ENCODE measurements at places on chromosomes 1 and 21.

DNA sequence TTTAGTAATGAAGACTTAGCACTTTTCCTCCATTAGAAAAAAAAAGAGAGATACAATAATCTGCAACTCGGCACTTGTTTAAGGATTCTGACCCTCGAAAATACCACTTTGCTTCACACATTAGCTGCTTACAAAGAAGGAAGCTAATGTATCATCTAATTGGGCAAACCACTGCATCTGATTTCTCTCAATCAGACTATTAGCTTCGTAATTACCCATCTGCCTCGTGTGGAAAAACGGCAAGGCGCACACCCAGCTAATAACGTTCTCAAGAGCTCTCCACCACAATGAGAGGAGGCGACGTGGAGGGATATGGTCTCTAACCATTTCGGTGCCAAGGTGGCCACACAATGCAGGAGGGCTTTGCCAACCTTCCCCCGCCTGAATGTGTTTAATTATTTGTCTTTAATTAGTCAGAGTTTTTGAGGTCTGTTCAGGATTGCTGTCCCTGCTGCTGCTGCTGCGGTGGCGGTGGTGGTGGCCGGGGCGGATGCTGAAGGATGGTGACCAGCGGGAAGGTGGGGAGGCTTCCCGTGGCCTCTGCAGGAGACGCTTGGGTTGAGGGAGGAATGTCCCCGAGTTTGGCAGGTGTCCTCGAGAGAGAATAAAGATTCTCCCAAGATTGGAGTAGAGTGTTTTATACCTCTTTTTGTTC, 374.5 kb downstream of the RPS6KC1 start:
- no peak for DNase-seq

DNA sequence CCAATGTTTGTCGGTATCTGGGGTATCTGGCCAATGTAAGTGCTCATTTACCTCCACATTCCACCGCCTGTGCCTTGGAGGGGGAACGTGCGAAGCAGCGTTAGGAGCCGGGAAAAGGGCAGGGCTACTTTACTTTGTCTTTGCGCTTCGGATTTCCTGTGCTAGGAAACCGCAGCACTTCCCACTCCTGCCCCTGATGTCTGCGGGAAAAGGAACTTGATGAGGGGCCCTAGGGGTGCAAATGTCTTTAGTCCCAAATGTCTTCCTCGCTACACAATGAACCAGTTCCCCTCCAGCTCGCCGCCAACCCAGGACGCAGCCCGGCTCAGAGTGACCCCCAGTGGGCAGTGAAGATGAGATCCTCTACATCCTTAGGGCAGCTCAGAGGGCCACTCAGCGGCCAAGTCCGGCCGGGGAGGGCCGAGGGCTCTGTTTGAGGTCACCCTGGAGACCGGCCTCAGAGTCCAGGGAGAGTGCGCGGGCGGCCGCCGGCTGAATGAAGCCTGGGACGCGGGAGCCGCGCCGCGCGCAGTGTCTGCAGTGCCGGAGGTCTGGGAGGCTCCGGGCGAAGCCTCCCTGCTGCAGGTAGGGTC, at the start of gene DYNLT5:
TSS of gene DYNLT5 (plus strand) at position 460 of the 593 bp plus-strand sequence. CDS start 2,200 bp downstream, outside the sequence.
- no peak for DNase-seq

DNA sequence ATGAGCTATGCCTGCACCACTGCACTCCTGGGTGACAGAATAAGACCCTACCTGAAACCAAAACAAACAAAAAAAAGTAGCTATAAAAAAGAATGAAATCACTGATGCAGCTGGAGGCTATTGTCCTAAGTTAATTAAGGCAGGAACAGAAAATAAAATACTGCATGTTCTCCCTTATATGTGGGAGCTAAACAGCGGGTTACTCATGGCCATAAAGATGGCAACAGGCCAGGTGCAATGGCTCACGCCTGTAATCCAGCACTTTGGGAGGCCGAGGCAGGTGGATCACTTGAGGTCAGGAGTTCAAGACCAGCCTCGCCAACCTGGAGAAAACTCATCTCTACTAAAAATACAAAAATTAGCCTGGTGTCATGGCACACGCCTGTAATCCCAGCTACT, 152.7 kb downstream of the PIK3R3 start:
- DNase-seq, result no peak

DNA sequence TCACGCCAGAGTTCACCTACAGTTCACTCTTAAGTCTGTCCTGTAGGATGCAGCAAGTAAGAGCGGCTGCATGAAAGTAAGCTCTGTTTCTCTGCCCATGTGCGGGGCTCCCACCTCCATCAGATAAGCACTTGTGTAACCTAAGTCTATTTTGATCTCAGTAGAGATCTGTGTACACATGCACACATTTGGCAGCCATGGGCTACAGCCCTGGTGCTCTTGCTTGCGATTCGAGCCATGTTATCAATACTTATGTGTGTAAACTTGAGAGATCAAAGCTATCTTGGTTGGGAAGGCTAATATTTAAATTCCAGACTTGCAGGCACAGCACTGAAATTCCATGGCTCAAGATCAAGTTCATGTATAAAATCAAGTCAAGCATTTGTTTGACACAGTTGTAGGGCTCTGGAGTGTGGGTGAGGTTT, 244.7 kb upstream of the FGGY start:
- no peak for DNase-seq

- DNase-seq, result no peak
Observed at GRCh38 chr1:61568460-61569302, 156.3 kb downstream of the TM2D1 start.

- DNase-seq, result no peak
Observed at GRCh38 chr1:247291833-247292561, 36.1 kb downstream of the VN1R5 start.

DNA sequence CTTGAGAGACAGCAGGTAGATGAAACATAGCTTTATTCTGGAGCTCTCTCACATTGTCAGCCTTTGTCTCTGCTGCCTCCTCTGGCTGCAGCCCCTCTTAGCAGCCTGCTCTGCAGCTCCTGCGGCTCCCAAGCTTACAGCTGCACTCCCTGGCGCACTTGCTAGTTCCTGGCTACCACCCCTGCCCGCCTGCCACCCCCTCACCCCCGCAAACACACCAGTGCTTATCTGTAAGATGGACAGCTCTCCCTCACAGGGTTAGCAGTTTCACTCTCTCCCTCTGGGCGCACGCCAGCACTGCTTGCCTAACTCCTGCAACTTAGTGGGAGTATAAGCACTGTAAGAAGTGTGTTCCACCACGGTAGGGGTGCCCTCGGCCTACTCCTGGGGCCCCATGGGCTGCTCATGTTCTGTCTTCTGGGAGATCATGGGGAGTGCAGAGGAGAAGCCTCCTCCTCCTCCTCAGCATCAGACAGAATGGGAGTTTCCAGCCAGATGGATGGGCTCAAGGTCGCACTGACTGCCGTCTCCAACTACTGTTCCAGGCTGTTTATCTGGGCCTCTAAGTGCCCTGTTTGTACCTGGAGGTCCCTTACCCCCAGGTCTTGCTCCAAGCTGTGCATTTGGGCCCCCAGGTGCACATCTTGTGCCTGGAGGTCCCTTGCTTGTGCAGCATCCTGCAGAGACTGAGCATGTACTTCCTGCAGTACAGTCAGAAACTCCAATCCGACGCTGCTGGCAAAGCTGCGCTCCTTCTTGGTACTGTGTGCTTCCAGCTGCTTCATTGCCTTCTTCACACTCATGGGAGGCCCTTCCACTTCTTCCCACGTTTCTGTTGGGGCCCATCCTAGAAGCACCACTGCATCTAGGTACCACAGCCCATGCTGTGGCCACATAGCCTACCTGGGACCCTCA, 1388.1 kb downstream of the AMY1C start:
- no peak for DNase-seq

- DNase-seq, result no peak
Observed at GRCh38 chr1:62912028-62912638, 128.2 kb downstream of the ATG4C start.

DNA sequence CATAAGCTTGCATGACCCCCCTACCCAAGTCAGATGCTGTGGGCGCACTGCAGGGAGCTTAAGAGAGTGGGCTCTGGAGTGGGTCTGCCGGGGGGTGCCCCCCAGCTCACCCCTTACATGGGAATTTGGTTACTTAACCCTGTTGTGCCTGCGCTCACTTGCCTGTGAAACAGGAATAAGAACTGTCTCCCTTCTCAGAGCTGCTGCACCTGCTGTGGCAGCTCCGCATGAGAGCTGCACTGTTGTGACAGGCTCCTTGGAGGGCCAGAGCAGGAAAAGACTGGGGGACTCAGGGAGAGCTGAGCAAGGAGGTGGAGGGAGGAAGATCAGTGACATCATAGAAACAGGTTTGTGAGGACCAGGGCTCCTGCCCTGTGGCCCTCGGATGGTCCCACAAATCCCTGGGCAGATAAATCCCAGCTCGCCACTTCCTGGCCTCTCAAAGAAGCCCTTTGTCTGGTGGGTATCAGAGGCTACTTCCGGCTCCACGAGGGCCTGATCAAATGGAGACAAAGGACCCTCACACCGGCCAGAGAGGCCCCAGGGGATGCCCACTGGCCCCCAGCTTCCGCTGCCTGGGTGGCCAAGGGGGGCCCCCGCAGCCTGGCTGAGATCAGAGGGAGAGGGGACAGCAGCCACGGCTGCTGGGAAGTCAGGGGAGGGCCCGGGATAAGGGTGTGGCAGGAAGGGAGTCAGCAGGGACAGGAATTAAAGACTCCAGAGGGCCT, 28.9 kb upstream of the LAPTM5 start:
- DNase-seq, result no peak

DNA sequence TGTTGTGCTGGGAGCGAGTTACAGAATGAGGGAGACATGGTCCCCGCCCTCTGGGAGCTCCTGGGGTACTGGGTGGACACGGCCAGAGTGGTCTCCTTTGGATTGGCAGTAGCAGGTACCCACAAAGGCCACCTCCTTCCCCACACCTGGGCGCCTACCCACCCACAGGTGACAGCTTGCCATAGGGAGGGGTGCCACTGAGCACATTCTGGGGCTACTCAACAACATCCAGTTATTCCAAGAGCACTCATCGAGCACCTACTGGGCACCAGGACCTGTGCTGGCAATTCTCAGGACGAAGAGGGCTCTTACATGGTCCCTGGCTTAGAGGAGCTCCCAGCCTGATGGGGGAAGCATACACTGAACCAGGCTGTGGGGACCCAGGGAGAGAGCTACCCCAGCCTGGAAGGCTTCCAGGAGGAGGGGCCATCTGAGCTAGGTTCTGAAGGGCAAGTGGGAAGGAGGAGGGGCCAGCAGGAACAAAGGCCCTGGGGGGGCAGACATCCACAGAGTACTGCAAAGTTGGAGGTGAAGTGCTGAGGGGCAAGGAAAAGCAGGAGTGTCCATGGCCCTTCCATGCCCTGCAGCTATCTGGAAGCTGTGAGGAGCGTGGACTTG, 22.0 kb downstream of the MRPL37 start:
- no peak for DNase-seq

DNA sequence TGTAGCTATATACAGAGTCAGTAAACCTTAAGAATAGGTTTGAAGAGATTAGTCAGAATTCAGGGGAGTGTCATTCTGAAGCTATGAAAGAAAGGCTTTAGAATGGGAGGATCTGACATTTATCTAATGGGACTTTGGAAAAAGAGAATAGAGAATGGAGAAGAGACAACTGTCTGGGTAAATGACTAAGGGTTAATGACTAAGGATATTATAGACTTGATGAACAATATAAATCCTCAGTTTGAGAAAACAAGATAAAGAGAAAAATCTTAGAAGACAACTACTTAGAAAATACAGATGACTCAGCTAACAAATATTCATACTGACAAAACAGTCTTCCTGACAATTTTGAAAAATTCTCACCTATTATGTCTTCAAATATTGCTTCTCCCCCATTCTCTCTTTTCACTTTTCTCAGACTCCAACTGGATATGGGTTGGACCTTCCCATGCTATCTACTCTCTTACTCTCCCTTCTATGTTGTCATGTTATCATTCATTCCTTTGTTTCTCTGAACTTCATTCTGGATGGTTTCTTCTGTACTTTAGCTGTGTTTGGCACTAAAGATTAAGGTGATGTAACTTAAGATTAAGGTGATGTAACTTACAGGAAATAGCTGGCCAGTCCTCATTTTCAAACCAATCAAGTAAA, 20.4 kb downstream of the SLC16A1 start:
- DNase-seq, result no peak

DNA sequence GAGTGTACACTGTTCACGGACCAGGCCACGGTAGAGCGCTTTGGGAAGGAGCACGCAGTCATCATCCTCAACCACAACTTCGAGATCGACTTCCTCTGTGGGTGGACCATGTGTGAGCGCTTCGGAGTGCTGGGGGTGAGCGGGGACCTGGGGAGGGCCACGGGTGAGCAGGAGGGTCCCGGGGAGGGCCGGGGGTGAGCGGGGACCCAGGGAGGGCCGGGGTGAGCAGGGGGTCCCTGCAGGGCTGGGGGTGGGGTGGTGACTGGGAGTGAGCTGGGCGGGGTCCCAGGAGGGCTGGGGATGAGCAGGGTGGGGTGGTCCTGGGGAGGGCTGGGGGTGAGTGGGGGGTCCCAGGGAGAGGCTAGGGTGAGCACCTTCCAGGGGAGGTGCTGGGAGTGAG, 44.1 kb upstream of the TRAPPC10 start:
- no peak for DNase-seq

GRCh38 chr1:15736038-15736891, at the start of gene SLC25A34:
TSS of gene SLC25A34 (plus strand) at chr1:15736258. CDS start at chr1:15736486, 228 bp downstream.
- peak; percentile 59 for DNase-seq

DNA sequence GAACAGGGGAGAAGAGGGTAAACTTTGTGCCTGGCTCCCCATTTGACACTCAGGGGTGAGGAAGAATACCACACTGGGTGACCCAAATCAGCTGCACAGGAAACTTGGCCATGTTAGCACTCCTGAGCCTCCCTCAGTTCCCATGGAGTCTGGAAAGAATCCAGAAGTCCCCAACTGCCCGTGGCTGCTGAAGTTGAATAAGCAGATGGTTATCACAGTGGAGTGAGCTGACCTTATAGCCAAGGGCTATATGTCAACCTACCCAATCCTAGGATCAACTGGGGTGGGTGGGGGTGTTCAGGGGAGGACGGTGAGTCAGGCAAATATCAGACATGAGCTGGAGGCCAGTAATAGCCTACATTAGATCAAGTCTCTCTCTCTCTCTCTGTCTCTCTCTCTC, 20.4 kb downstream of the KCNH1 start:
- DNase-seq, result no peak

DNA sequence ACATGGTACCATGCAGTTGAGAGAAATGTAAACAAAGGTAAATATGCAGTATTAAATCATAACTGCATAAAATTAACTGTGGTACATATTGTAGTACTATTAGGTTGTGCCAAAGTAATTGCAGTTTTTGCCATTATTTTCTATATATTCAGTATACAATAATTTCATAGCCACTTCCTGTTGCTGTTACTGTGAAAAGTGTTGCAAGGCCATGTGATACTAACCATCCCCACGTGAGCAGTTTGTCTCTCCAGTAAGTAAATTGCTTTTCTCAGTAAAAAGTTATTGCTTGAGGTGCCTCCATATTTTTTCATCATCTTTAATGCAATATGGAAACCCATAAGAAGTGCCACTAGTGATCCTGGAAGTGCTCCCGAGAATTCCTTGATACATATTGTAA, 19.6 kb upstream of the METTL18 start:
- no peak for DNase-seq

DNA sequence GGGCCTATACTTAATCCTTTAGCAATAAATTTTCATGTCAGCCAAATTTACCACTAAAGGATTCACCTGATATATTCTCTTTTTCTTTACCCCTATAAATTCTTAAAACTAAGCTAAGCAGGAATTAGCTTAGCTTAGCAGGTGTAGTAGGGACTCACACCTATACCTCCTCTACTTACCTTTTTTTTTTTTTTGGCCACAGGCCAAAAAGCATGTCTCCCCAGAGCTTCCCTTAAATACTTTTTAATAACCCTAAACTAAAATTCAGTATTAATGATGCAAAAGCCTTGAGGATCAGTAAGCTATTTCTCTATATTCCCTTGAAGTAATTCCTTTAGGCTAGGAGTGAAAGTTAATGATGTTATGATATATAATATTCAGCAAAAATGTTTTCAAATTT, 23.2 kb downstream of the PEA15 start:
- DNase-seq, result no peak

GRCh38 chr21:25742900-25743299, 8.1 kb downstream of the GABPA start:
- DNase-seq, result no peak
